ENCODE measurements at places on chromosomes 5 and 9.

GRCh38 chr5:125154301-125155110 is 408.1 kb upstream of the ZNF608 start:
- DNase-seq = no peak

DNA sequence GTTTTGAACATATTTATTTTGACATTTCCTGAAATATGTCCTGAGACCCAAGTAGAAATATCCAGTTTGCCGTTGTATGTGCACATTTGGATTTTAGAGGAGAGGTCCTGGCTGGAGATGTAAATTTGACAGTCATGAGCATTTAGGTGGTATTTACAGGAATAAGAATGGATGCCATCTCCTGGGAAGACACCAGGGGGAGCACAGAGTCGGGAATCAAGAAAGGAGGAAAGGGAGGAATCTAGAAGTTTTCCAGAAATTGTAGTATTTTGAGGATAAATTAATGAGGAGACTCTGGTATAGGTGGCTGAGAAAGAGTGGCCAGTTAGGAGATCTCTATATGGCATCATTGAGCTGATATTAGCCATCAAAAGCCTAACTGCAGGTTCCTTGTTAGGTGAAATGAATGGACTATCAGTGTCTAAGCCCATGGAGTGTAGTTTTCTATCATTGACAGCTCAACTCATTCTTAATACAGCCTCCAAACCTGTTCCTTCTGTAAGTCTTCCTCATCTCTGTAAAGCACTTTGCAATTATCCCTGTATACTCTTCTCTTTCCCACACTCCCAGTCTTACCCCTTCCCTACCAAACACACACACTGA is 7.2 kb downstream of the GAPT start:
- no peak for DNase-seq

GRCh38 chr9:89680547-89681467 is 76.0 kb downstream of the GADD45G start:
- DNase-seq = no peak

DNA sequence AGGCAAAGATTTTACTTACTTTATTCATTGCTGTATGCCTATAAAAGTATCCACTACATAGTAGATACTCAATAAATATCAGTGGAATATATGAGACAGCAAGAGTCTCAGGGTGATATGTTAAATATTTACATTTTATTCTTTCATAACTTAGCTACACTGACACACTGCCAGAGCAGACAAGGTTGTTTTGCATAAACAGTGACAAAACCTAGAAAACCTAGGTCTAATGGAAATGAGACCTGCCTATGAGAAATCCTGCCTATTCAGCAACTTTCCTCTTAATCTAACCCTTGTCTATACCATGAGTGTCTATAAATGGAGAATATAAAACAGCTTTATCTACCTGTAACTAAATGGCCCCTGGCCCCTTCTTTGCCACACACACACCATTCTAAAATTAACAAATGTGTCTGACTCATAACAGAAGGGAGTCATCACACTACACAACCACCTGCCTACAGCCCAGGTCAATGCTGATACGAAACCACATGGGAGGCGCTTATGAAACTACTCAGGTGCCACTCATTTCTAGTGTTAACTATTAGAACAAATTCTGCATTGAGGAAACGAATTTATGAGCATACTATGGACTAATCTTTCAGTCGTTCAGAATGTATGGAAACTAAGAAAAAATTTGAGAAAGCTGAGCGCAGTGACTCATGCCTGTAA is 60.3 kb downstream of the UBAP2 start:
- DNase-seq = no peak

DNA sequence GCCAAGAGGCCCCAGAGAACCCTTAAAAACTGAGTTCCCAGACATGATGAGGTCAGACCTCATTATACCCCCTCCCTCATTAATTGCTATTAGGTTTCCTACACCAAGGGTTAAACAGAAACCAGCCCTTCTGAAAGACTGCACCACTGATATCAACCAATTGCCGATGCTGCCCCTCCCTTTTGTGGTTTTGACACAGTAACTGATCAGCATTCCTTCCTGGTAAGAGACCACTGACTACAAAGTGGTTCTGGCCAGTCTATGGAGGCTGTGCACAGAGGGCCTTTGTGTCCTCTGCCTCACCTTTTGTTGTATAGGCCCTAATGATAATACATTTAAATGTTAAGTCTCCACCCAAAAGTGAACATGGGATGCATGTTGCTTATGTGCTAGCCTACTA is 201.5 kb downstream of the FRMD3 start:
- no peak for DNase-seq

GRCh38 chr9:111662576-111663300 is 1.3 kb downstream of the GNG10 start:
- DNase-seq = no peak

DNA sequence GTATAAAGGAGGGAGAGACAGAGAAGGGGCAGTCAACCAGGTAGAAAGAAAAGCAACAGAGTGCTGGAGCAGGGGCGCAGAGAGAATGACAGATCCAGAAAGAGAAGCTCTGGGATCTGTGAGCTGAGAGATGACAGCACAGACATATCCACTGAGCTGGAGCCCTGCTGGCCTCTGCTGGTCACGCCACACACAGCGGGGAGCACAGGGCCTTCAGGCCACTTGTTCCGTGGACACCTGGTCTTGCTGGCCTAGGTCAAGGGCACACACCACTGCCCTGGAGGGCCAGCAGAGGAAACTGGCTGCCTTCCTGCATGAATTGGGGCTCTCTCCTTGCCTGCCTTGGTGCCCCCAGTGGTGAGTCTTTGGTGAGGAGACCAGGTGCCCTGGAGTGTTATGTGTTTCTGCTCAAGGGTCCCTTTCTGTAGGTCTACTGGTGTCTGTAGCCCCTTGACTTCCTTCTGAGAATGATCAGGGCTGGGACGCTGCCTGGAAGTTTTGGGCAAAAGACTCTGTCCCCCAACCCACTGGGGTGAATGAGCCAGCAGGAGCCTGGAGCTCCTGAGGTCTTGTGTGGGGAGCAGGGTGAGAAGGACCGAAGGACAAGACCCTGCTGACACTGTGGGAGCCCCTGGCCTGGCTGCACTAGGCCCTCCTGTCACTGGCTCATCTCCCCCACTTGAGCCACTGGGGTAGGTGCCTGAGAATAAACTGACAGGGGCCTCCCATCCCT is 59.2 kb upstream of the ADAMTS2 start:
- DNase-seq = no peak

- DNase-seq = no peak
These were observed 133.0 kb upstream of the STK32A start for GRCh38 chr5:147101659-147102369.

DNA sequence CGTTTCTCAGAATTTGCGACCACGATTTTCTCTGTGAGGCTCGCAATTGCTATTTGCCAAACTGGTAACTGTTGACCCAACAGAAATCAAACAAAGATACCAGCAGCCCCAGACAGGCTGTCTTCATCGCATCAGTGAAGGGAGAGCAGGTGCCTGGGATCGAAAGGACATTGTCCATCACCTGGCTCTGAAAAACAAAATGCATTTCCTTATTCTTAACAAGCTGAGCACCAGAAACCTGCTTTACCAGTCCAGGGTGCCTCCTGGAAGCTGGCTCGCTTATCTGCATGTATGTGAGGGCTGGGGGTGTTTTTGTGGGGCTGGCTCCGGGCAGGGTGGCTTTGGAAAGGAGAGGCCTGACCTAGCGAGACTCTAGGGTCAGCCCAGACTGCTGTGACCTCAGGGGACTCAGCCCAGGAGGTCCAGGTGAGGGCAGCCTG is 24.7 kb downstream of the WWC1 start:
- DNase-seq = no peak

DNA sequence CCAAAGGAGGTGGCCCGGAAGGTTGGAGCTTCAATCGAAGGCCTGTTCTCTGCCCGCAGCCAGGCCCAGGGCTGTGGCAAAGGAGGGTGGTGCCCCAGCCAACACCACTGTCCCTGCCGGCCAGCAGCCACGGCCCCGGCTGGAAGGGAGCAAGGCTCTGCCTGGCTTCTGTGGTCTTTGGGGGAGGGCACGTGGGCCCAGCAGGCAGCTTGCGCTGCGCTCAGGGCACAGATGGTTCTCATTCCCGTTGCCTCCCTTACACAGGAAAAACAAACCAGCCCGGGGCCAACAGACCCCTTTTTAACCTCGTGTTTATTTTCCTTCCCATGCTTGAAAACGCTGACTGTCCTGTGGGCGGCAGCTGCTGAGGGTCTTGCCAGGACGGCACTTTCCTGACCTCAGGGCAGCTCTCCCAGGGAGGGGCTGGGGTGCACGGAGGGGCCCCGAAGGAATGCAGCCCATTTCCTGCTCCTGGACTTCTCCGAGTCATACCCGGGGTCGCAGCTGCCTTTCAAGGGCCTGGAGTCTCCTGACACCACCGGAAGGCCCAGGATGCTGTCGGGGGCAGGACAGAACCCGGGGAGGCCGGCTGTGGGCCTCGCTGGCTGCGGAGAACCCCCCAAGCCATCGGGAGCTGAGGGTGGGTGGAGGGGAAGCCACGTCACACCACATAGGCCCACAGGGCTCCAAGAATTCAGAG is 1.1 kb upstream of the GPSM1 start:
- no peak for DNase-seq

- no peak for DNase-seq
These were observed 47.1 kb downstream of the CAST start for GRCh38 chr5:96709152-96709821.

DNA sequence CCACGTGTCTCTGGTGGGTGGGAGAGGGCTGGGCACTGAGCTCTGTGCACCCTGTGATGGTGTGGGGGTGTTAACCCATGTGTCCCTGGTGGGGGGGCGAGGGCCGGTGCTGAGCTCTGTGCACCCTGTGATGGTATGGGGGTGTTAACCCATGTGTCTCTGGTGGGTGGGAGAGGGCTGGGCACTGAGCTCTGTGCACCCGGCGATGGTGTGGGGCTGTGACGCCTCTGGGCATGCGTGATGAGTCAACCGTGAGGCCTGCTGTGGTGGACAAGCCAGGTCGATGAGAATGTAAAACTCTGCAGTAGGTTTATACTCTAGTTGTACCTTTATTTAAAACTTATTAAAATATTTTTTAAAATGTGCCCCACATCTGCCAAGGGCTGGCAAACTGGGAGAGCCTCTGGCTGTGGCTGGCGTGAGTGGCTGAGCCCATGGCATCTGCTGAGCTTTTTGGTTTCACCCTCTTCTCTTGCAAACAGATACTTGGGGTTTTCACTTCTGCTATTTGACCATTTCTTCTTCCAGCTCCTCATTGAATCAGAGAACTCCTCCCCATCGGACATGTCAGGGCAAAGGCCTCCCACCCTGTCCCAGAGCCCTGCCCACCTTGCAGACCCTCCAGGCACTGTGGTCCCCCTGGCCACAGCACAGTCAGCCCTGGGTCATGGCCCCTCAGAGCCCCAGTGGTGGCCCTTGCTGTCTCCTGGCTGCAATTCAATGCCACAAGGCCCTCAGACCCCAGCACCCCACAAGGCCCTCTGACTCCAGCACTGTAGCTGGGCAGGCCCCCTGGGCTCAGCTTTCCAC is 18.5 kb upstream of the EXOC3 start:
- no peak for DNase-seq

- DNase-seq = no peak
These were observed 100.5 kb upstream of the MAN2A1 start for GRCh38 chr5:109589239-109589638.

DNA sequence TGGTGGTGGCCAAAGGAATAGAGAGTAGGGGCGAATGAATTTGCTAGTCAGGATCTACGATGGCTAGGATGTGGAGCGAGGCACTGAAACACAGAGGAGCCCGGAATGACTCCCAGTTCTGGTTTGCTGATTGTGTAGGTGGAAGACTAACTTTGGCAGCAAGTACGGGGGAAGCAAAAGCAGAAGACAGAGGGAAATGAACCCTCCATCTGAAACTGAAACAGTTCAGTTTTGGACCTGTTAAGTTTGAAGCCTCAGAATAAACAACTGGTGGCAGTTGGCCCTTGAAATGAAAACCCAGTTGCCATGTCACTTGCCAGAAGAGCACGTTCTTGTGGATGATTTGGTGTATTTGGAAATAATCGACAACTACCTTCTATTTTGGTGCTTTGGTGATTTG is 15.4 kb upstream of the SMIM15 start:
- no peak for DNase-seq

GRCh38 chr9:73030370-73031030 is 77.6 kb upstream of the ALDH1A1 start:
- DNase-seq = no peak

GRCh38 chr5:556909-557441 is 32.7 kb upstream of the SLC9A3 start:
- no peak for DNase-seq

DNA sequence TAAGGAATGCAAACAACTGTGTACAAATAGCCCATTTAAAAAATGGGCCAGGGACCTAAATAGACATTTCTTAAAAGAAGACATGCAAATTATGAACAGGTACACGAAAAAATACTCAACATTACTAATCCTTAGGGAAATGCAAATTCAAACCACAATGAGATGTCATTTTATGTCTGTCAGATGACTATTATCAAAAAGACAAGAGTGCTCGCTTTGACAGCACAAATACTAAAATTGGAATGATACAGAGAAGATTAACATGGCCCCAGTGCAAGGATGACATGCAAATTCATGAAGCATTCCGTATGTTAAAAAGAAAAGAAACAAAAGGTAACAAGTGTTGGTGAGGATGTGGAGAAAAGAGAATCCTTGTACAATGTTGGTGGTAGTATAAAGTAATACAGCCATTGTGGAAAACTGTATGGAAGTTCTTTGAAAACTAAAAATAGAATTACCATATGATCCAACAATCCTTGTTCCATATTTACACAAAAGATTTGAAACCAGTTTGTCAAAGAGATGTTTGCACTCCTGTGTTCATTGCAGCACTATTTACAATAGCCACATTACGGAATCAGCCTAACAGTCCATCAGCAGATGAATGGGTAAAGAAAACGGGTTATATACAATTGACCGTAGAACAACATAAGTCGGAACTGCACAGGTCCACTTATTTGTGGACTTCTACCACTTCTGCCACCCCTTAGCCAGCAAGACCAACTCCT is 47.2 kb upstream of the PCAT7 start:
- DNase-seq = no peak

DNA sequence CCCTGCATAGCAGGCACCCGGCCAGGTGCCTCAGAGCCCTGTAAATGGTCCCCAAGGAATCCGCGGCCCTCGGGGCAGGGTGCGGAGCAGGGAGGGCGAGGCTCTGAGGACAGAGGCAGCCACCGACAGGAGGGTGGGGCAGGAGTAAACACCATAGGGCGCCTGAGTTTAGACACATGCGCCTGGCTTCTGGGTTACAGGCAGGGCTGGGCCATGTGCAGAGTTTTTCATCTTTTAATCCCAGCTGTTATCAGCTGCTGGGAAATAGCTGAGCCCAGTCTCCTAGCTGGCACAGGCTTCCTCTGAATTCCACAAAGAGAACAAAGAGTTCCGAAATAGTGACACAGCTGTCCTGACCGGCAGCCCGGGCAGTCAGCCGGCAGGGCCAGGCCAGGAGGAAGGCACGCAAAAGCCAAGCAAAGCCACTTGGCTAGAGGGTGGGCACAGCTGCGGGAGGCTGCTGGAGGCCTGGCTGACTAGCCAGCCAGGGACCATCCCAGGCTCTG is 98.9 kb upstream of the PHYKPL start:
- no peak for DNase-seq
